ENCODE measurements at places on chromosomes 5 and 9.

GRCh38 chr9:11758016-11758415 lies 935.2 kb upstream of the TYRP1 start:
- H3K4me1 ChIP-seq = no peaks in the 10 kb centered on the region
- no peaks in the 10 kb centered on the region for H3K36me3 ChIP-seq
- H3K27ac ChIP-seq = no peak overlapping the region
- no peaks in the 10 kb centered on the region for H3K27me3 ChIP-seq
- no peak for DNase-seq

- no peaks in the 10 kb centered on the region for H3K36me3 ChIP-seq
- DNase-seq = no peak
- no peak overlapping the region for H3K27ac ChIP-seq
Measured at GRCh38 chr5:24831989-24832388, 187.2 kb upstream of the CDH10 start.

DNA sequence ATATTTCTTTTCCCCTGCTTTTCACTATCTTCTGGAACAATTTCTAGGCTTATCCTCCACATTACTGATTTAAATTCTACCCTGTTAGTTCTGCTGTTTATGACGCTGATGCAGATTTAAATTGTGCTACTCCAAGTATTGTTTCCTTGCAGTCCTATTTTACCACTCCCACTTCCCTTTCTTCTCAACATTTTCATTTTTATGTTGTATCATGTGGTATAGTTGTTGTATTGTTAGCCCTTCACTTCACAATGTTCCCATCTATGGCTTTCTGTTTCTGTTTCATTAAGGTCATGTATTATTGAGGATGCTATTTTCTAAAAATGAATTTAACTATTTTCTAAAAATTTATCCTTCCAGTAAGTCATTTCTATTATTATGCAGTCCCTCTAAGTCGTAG lies 254.4 kb downstream of the NDUFS4 start:
- no peak overlapping the region for H3K27ac ChIP-seq
- no peak for DNase-seq
- H3K36me3 ChIP-seq = no peaks in the 10 kb centered on the region
- no peak overlapping the region for H3K4me3 ChIP-seq

- no peaks in the 10 kb centered on the region for H3K27me3 ChIP-seq
- no peaks in the 10 kb centered on the region for H3K4me1 ChIP-seq
- no peak overlapping the region for H3K27ac ChIP-seq
- H3K36me3 ChIP-seq = no peaks in the 10 kb centered on the region
Measured at GRCh38 chr5:166767858-166768257, 1523.6 kb upstream of the WWC1 start.

DNA sequence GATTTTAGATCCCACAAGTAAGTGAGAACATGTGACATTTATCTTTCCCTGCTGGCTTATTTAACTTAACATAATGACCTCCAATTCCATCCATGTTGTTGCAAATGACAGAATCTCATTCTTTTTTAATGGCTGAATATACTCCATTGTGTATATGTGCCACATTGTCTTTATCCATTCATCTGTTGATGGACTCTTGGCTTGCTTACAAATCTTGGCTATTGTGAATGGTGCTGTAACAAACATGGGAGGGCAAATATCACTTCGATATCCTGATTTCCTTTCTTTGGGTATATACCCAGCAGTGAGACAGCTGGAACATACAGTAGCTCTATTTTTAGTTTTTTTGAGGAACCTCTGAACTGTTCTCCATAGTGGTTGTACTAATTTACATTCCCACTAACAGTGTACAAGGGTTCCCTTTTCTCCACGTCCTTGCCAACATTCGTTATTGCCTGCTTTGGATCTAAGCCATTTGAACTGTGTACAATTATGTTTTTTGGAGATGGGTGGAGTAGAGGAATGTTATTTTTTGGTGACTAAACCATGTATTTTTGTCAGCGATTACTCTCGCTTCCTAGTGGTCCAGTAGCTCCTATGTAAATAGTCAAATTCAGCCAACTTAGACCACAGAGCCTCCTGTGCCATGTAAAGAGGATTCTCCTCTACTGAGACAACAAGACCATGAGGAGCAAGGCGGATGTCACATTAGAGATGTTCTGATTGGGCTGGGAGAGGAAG lies 60.6 kb downstream of the TNFSF15 start:
- no peaks in the 10 kb centered on the region for H3K36me3 ChIP-seq
- no peak overlapping the region for H3K4me3 ChIP-seq
- no peaks in the 10 kb centered on the region for H3K27me3 ChIP-seq
- no peak overlapping the region for H3K27ac ChIP-seq

DNA sequence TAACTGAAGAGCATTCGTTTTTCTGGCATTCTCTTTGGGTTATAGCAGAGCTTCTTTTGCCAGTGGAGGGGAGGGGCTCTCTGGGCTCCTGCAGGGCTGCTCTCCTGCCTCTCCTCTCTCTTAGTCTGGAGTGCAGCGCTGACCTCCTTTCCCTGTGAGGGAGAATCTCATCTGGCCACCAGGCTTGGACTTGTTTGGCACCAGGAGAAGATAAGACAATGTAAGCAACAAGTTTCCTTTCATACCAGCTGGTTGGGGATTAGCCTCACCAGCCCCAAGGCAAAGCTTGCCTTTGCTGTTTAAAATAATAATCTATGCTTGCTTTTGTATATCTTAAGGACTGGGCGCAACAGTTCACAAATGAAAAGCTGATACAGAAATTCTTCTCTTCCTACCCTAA lies 196.4 kb downstream of the TLE4 start:
- no peaks in the 10 kb centered on the region for H3K27me3 ChIP-seq
- H3K27ac ChIP-seq = no peak overlapping the region
- H3K4me1 ChIP-seq = no peaks in the 10 kb centered on the region
- no peaks in the 10 kb centered on the region for H3K36me3 ChIP-seq
- peak; percentile 40 for DNase-seq
- H3K4me3 ChIP-seq = no peak overlapping the region

GRCh38 chr5:174801798-174802197 lies 77.4 kb downstream of the MSX2 start:
- no peak overlapping the region for H3K4me3 ChIP-seq
- no peaks in the 10 kb centered on the region for H3K36me3 ChIP-seq
- H3K4me1 ChIP-seq = no peaks in the 10 kb centered on the region
- no peak overlapping the region for H3K27ac ChIP-seq
- peaks cover 18% of the 10 kb centered on the region for H3K27me3 ChIP-seq

DNA sequence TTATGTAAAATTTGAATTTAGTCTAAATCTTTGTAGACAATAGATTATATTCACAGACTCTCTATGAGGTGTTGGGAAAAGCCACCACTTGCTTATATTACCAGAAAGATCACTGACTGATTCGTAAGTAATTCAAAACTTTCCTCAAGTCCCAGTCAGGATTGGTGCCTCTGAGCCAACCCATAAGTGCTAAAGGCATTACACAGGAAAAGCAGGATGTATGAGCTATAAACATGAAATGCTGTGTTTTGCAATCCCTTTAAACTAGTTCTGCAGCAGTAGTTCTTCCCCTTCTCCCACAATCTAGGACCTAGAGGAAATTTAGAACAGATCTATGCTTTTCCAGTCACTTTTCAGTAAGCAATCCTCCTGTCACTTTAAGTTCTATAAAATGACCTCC lies 48.0 kb downstream of the SHLD3 start:
- no peaks in the 10 kb centered on the region for H3K27me3 ChIP-seq
- no peak overlapping the region for H3K4me3 ChIP-seq
- DNase-seq = no peak
- no peaks in the 10 kb centered on the region for H3K4me1 ChIP-seq
- peaks cover 54% of the 10 kb centered on the region for H3K36me3 ChIP-seq
- H3K27ac ChIP-seq = no peak overlapping the region

DNA sequence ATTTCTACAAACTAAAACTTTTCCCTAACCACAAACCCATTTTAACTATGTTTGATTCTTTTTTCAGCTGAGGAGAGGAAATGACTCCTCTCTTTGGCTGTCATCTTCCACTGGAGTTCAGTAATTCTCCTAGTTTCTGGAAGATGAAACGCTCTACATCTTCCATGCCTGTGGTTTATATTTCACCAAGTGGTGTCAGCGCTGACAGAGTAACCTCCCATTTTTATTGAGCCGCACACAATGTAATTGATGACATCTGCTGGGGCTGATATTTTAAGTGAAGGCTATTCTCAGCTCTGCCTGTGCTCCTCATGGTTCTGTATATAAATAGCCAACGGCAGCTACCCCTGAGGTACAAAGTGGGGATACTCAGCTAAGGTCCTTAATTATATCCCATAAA lies 234.6 kb downstream of the SPOCK1 start:
- H3K4me1 ChIP-seq = no peaks in the 10 kb centered on the region
- DNase-seq = no peak
- no peaks in the 10 kb centered on the region for H3K27me3 ChIP-seq

- no peak overlapping the region for H3K4me3 ChIP-seq
- H3K27ac ChIP-seq = no peak overlapping the region
- no peaks in the 10 kb centered on the region for H3K27me3 ChIP-seq
- H3K4me1 ChIP-seq = no peaks in the 10 kb centered on the region
Measured at GRCh38 chr5:43661102-43661501, 58.1 kb downstream of the NNT start.

GRCh38 chr9:5817862-5818261 lies 15.1 kb downstream of the ERMP1 start:
- no peak overlapping the region for H3K4me3 ChIP-seq
- no peaks in the 10 kb centered on the region for H3K27me3 ChIP-seq
- H3K36me3 ChIP-seq = peaks cover 4% of the 10 kb centered on the region

- no peaks in the 10 kb centered on the region for H3K36me3 ChIP-seq
- no peak for DNase-seq
- no peaks in the 10 kb centered on the region for H3K27me3 ChIP-seq
- no peak overlapping the region for H3K4me3 ChIP-seq
- H3K27ac ChIP-seq = no peak overlapping the region
- H3K4me1 ChIP-seq = no peaks in the 10 kb centered on the region
Measured at GRCh38 chr9:107856633-107857032, 367.1 kb upstream of the KLF4 start.

- no peaks in the 10 kb centered on the region for H3K36me3 ChIP-seq
- H3K27ac ChIP-seq = no peak overlapping the region
- DNase-seq = no peak
- H3K4me1 ChIP-seq = no peaks in the 10 kb centered on the region
- H3K27me3 ChIP-seq = peaks cover 4% of the 10 kb centered on the region
Measured at GRCh38 chr5:180099733-180100611, 28.4 kb upstream of the RNF130 start.

DNA sequence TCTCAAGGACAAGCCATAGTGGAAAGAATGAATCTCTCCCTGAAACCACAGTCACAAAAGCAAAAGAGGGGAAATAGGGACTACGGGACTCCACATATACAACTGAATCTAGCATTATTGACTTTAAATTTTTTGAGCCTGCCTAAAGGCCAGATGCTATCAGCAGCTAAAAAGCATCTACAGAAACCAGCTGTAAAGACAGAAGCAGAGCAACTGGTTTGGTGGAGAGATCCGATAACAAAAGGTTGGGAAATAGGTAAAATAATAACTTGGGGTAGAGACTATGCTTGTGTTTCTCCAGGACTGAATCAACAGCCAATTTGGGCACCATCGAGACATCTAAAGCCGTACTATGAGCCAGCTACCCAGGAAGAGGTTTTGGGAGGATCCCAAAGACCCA lies 281.2 kb downstream of the CDH18 start:
- no peak overlapping the region for H3K27ac ChIP-seq
- no peak overlapping the region for H3K4me3 ChIP-seq
- H3K27me3 ChIP-seq = no peaks in the 10 kb centered on the region
- H3K36me3 ChIP-seq = no peaks in the 10 kb centered on the region
- DNase-seq = no peak

- H3K27me3 ChIP-seq = peaks cover 15% of the 10 kb centered on the region
- no peak overlapping the region for H3K4me3 ChIP-seq
- no peak for DNase-seq
- H3K27ac ChIP-seq = no peak overlapping the region
- H3K36me3 ChIP-seq = no peaks in the 10 kb centered on the region
Measured at GRCh38 chr5:6394429-6395101, 16.2 kb upstream of the MED10 start.

DNA sequence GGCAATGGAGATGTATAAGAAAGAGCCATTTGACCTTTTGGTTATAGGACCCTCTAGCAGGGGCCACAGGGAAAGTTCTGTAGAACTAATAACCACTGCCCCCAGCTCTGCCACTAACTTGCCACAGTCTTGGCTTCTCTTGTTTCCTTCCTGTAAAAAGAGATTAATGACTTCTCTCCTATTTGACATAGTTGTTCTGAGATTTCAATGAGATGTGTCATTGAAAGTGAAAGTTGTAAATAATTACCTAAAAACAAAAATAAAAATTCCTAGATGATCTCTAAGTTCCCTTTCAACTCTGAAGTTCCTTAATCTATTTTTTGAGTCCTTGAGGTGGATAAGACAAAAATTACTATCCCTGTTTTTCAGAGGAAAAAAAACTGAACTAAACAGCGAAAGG lies 1.4 kb upstream of the KIF12 start:
- H3K27ac ChIP-seq = no peak overlapping the region
- H3K4me3 ChIP-seq = no peak overlapping the region
- no peak for DNase-seq
- H3K4me1 ChIP-seq = peaks cover 25% of the 10 kb centered on the region
- H3K36me3 ChIP-seq = no peaks in the 10 kb centered on the region
- H3K27me3 ChIP-seq = no peaks in the 10 kb centered on the region

DNA sequence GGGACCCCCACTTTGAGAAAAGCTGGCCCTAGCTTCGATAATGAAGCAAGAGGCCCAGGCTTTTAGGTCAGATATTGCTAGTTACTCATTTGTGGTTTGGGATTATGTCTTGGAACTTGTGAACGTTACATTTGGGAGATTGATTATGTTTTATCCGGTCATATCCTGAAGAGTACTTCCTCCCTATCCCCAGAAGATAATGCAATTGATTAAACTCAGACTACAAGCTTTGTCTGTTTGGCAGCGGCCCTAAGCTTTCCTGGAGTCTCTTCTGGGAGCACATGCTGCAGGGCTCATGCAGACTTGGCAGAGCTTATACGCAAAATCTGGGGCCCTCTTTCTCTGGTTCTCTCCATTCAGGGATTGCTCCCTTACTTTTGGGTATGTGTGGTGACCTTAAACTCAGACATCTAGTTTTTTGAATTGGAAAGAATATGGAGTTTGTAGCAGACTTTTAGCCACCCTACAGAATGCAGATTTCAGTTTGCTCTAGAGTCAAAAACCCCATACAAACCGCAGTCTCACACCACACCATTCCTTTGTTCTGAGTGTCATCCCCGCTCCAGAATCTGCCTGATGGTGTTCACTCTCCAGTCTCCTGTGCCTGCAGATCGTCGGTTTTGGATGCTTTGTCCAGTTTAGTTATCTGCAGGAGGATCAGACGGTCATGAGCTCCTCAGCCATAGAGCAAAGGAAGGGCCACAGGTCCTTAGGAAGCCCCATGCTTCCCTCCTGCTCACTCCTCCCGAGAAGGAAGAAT lies 449.5 kb upstream of the TRPC7 start:
- H3K27me3 ChIP-seq = no peaks in the 10 kb centered on the region
- no peaks in the 10 kb centered on the region for H3K36me3 ChIP-seq
- H3K4me1 ChIP-seq = no peaks in the 10 kb centered on the region
- peak; percentile 70 for DNase-seq
- H3K4me3 ChIP-seq = no peak overlapping the region
- no peak overlapping the region for H3K27ac ChIP-seq

All from stomach (tissue), 19 donors.